G401 (cell line): ENCODE measurements at places on chromosomes 2 and 18. TPM values are rescaled to one million over a fixed set of nuclear protein-coding genes. Genes with fewer than 3 reads are reported as not detected.

SERPINB3 gene
- not detected in 2 replicates for total RNA-seq

ZNF407 gene
- 3.8 and 12.6 TPM in 2 replicates for total RNA-seq

GALNT14 gene
- total RNA-seq = 0.43 TPM in 1 of 2 replicates, not detected in the other

CROCC2 gene
- total RNA-seq = not detected in 2 replicates

SH3RF3 gene
- total RNA-seq = not detected in 2 replicates

SEH1L gene
- 48.4 and 53.7 TPM in 2 replicates for total RNA-seq

DCDC2C gene
- total RNA-seq = not detected in 2 replicates

TBR1 gene
- not detected in 2 replicates for total RNA-seq

UGT1A6 gene
- not detected in 2 replicates for total RNA-seq

UGT1A5 gene
- total RNA-seq = not detected in 2 replicates

MC4R gene
- total RNA-seq = not detected in 2 replicates

B3GNT7 gene
- total RNA-seq = 0.14 and 0.18 TPM in 2 replicates

PAIP2B gene
- total RNA-seq = 1.1 and 2.4 TPM in 2 replicates

CFAP53 gene
- not detected in 2 replicates for total RNA-seq

CRACDL gene
- total RNA-seq = 0.43 and 2.9 TPM in 2 replicates

AQP12B gene
- total RNA-seq = not detected in 2 replicates

IL36RN gene
- total RNA-seq = not detected in 2 replicates

TYMS gene
- 136 and 166 TPM in 2 replicates for total RNA-seq

EGR4 gene
- not detected in 2 replicates for total RNA-seq

DHRS9 gene
- not detected in 2 replicates for total RNA-seq

PLEK gene
- total RNA-seq = not detected in 2 replicates

APLF gene
- total RNA-seq = 0.37 and 0.58 TPM in 2 replicates

CFAP65 gene
- total RNA-seq = not detected in 2 replicates

GKN2 gene
- not detected in 2 replicates for total RNA-seq
